Astrocyte (in vitro differentiated cells and primary cell): ENCODE measurements at places on chromosomes 1 and 21.

GRCh38 chr21:36706482-36706852 lies 7.6 kb downstream of the SIM2 start:
- no peak for DNase-seq

DNA sequence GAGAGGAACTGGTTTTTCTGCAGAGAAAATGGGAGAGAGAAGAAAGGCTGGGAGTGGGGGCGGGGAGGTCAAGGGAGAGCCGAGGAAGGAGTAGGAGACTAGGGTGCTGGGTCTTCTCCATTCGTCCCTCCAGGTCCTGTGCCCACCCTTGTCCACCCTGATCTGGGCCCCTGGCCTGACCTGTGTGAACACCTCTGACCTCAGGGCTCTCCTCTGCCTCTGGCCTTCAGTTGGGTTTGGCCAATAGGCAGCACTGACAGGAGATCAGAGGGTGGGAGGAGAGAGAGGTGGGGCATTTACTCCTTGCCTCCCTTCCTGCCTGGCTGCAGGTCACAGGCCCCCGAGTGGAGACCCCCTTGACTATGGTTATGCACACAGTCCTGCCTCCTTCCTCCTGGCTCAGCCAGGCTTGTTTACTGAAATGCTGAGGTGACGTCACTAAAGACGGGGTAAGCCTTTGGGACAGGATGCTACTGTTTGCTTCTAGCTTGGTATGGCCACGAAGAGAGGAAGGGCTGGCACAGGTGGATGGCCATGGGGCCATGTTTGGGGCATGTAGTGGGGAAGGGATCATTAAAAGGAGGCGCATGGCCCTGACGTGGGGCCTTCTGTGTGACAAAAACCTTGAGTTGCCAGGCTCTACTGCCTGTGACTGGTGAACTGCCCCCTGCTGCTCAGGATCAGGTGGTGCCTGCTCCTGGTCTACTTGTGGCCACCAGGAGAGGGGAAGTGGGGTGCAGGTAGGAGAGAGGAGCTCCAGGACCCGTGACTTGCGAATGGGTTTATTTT lies 248.7 kb upstream of the CSF3R start:
- no peak for DNase-seq

- no peak for DNase-seq
These were observed 104.9 kb upstream of the RUNX3 start for GRCh38 chr1:25034736-25035522.

GRCh38 chr1:116854716-116855115 lies 55.0 kb upstream of the PTGFRN start:
- DNase-seq: no peak

GRCh38 chr1:55604749-55605148 lies 389.6 kb upstream of the USP24 start:
- DNase-seq: no peak

DNA sequence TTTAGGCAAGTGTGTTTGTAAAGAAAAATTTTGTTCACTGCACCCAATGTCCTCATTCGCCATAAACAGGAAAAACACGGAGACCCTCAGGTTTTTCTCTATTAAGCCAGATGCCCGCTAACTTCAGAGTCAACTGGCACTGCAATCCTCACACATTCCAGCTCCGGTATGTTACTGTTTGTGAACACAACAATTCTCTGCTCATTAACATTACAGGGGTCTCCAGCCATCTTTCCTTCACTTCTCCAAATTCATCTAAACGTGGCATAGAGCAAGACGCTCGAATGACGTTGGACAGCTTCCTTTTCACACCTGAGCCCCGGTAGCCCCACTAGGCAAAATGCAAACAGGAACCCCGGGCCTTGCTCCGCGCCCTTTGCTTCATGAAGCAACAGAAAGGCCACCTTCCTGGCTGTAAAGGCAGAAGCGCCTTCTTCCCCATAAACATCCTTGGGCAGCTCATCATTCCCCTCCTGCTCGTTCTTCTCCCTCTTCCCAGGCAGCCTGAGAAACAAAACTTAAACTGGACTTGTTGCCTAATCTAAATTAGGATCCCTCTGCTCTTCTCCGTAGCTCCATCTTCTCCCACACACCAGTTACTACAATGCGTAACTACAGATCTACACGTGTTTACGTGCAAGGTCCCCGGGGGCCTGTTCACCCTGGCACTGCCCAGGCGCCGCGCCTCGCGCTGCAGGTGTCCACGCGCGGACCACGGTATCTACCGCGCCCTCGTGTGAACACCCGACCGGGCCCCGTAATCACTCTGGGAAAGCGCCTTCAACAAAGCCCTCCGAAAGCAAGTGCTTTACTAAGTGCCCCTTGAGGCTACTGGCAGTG lies 1.2 kb downstream of the LBR start:
- DNase-seq: peak; percentile 12

GRCh38 chr1:56191369-56191768 lies 388.0 kb downstream of the PLPP3 start:
- DNase-seq: no peak

DNA sequence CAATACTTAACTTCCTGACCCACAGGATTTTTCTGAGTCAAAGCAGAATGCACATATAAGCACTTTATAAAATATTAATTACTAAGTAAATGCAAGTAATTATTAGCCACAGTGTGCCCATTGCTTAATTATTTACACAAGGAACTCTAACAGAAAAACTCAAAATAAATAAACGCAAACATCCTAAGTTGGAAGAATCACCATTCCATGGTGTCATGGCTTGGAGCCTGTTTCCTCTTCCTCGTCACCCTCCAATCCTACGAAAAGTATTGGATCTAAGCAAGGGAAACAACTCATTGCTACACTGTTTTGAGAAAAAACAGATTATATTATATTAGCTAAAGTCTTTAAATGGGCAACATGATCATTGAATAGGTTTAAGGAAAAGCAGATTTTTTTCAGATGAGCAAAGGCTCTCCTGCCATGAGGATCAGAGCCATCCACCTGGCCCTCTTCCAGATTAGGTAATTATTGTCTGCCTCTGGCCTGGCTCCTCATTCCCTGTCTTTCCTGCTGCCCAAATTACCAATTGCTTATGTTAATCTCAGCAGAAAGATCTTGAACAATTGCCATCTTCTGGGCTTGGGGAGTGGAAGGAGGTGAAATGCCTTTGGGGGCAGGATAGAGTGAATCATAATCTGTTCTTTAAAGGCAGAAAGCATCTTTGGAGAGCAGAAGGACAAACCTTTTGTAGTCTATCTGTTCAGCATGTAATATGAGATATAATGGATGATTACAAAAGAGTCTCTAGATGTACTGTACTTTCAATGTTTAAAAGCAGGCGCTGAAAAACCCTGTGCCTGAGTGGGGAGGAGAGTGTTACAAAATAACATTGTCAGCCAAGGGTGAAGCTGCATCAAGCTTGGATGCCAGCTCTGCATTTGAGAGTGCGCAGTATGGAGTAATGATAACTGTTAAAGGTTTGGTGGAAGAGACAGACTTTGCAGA lies 121.2 kb downstream of the DUSP10 start:
- peak; percentile 26 for DNase-seq

DNA sequence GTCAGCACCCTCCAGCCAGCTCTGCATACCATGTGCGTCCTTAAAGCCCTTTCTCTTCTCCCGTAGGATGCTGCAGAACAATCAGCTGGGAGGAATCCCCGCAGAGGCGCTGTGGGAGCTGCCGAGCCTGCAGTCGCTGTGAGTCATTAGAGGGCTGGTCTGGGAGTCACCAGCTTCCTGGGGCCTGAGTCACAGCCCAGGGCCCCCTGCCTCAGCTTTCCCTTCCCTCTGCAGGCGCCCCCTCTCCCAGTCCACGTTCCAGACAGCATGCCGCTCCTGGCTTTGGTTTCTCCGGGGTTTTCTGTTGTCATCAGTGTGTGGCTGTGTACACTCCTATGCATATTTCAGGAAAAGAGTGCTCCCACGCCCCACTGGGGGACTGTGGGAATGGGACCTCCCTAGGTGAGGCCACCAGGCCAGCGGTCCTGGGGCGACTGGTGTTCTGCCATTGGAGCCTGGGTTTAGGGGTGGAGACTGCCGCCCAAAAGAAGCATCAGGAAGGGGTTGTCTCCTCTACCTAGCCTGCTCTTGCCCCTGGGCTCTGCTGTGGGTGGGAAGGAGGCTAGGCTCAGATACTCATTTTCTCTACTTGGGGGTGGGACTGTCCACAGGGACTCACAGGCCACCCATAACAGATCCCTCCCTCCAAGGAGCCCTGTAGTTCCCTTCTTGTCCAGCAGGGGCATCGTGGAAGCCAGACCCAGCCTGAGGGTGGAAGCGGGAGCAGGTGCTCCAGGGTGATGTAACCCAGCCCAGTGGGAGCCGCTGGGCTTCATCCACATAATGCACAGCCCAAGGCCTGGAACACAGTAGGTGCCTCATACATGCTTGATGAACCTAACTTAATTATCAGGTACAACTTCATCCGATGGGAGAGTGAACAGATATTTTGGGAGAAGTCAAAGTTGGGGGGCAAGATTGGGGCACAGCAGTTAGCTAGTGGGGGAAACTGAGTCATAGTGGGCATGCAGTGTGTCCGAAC lies 42.5 kb downstream of the LGR6 start:
- peak; percentile 96 for DNase-seq

DNA sequence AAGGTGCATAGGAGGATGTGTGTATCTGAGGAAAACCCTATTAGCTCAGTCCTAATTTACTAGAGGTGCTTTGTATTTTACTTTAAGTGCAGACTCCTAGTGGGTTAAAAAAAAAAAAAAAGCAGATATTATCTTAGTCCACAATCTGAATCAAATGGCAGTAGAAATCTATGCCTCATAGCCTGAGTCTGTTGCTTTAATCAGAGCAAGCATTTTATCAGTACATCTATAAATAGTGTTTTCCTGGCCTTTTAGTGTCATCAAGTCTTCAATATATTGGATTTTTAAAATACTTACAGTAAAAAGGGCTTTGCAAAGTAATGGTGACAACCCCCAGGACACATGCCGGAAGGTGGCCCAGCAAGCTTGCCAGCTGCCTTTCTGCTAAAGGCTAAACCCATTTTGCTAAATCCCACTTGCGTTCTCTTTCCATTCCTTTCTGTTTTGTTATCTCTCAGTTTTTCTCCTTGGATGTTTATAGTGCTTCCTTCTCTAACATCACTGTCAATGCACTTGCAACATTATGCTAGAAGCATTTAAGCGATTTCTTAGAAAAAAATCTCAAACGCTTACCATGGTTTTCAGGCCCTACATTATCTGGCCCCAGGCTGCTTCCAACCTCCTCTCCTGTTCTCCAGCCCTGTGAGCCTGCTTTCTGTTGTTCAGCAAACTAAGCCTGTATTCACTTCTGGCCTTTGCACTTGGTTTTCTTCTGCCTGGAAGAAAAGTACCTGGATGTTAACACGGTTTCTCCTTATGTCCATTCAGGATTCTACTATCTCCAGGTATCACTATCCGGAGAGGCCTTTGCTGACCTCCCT lies 206.3 kb downstream of the PDE4B start:
- DNase-seq: no peak

DNA sequence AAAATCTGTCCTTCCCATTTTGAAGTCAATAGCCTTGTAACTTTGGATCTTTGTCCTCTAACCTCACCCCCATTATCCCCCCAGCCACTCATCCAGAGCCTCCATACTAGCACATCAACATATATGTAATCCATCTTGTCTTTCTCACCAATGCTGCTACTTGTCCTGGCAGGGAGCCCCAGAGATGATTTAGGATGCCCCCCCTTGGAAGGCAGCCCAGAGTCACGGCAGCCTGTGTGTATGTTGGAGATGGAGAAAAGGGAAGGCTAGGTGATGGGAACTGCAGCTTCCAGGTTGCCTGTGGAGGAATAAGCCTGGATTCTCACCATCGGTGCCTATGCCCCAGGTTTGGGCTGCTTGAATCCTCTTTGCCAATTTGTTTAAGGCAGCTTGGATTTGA lies 51.7 kb upstream of the SCMH1 start:
- DNase-seq: no peak

- DNase-seq: peak; percentile 90
These were observed 505.8 kb downstream of the SMYD3 start for GRCh38 chr1:246001142-246001836.

DNA sequence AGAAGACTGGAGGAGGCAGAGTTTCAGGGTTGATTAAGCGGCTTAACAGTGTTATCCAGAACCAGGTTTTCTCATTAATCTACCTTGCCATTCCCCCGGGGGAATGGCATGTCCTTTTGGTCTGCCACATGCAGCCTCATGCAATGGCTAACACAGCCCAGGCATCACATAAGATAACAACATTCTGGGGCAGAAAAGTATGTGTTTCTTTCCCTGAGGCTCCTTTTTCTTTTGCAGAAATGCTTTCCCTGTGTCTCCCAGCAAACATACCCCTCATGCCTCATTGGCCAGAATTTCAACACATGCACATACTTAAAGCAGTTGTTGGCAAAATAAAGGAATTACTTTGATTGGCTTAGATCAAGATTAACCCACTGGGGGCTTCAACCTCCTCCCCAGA lies 98.6 kb downstream of the OMA1 start:
- DNase-seq: peak; percentile 35

- DNase-seq: no peak
These were observed 69.6 kb upstream of the GJB5 start for GRCh38 chr1:34685225-34685624.

DNA sequence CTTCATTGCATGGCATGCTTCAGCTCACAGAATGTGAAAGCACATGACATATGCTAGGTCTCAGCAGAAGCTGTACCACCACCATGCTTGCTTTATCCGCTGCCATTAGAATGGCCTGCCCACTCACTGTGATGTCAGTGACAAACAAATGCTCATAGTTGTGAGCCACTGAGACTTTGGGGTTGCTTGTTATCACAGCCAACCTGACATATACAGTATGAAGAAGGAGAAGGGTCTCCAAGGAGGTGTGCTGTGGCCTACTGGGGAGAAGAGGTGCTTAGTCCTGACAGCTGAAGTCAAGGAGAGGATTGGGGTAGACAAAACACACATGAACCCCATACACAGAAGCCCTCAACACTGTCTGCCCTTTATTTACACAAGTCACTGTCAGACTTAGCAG lies 19.5 kb upstream of the TENT5C start:
- DNase-seq: no peak

GRCh38 chr1:75198761-75199160 lies 64.6 kb downstream of the LHX8 start:
- DNase-seq: no peak

- DNase-seq: no peak
These were observed 30.7 kb downstream of the PRDX6 start for GRCh38 chr1:173507847-173508209.

DNA sequence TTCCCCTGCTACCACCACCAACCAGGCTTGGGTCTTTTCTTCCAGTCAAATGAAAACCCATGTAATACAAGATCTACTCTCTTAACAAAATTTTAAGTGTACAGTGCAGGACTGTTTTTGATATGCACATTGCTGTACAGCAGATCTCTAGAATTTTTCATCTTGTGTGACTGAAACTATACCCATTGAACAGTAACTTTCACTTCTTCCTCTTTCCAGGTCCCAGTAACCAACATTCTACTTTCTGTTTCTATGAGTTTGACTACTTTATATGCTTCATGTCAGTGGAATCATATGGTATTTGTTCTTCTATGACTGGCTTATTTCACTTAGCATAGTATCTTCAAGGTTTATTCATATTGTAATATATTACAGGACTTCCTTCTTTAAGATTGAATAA lies 45.3 kb upstream of the PLPPR4 start:
- DNase-seq: no peak

- peak; percentile 11 for DNase-seq
These were observed 126.2 kb downstream of the FGGY start for GRCh38 chr1:59422921-59423575.
